HuH-7.5 (cell line): ENCODE measurements at places on chromosomes 3 and 15.

DNA sequence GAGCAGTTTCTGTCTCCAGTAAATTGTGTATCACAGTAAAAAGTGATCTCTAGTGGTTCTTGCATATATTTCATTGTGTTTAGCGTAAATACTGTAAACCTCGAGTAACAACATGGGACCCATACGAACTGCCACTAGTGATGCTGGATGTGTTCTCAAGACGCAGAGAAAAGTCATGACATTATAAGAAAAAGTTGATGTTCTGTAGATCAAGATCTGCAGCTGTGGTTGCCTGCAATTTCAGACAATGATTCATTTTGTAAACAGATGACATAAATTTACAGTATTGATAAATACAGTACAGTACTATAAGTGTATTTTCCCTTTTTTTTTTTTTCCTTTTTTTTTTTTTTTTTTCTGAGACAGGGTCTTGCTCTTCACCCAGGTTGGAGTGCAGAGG lies 100.1 kb downstream of the DPH6 start:
- DNase-seq = no peak

- no peak for DNase-seq
These were observed 96.3 kb downstream of the STT3B start for GRCh38 chr3:31629054-31629453.

DNA sequence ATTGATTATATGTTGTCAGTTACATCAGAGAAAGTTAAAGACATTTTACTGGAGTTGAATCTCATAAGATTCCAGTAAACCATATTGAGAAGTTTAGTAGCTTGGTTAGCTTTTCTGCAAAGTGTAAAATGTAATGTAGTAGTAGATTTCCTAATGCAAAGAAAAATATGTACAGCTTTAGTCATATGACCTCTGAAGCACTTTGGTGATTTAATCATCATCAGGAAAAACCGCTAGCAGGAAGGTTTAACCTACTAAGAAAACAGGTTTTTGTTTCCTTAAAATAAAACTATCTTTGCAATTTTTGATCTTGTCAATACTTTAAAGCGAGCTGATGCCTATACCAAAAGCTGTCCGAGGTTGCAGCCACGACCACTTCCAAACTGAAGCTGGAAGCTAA lies 364.6 kb upstream of the ZNF385D start:
- DNase-seq = no peak

GRCh38 chr3:53677413-53677812 lies 168.8 kb downstream of the CHDH start:
- DNase-seq = peak; percentile 24

DNA sequence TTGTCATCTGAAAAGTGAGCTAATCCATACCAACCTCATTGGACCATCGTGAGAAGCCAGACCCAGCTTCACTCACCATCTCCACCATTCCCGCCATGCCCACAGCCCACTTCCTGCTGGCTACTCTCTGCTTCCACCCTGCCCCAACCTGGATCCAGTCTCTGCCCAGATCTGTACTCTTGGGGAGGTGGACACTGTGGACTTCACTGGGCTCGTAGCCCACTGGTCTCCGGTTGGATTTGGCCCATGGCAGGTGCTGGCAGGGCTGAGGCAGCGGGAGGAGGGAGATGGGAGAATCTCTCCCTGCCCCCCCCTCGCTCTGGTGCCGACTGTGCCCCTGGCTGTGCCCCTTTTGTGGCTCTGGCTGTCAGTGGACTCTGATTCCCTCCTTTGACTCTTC lies 193.8 kb downstream of the ABHD5 start:
- DNase-seq = no peak

DNA sequence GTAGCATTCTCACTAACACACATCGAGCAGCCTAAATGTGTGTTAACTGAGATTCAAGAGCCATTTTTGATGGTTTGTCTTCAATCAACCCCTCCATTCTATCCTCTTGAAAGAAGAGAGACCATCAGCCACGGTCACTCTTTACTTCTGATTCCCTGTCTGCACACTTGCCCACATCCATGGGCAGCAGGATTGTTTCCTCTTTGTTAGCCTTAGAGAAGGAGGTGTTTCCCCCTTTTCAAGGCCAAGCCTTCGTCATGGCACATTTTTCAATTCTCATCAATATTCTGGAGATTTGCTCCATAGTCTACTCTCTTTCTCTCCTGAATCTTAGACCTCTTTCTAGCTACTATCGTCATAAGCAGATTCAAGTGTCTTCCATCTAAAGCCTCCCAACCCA lies 522.4 kb upstream of the NAALADL2 start:
- no peak for DNase-seq

DNA sequence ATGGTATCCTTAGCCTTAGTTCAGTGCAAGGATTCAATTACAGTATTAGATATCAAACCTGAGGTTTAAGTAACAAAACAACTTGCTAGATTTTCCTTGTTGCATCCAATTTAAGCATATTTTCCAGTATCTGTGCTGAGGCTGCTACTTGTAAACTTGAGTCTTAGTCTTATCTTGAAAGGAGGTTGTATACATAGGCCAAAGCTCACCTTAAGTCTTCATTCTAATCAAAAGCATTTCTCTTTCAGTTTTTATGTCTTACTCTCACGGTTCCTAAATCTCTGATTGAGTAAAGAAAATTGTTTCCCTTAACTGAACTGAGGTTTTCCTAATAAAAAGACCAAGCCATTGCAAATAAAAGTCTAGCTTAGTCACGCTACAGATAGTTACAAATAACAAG lies 52.6 kb downstream of the U2SURP start:
- no peak for DNase-seq

- peak; percentile 68 for DNase-seq
These were observed at the start of gene ATP1B3 for GRCh38 chr3:141876381-141876890. Gene ATP1B3, plus strand, starts transcription at chr3:141876643. Its CDS starts 159 bp downstream, at chr3:141876802.

- DNase-seq = no peak
These were observed 26.4 kb downstream of the BCL2A1 start for GRCh38 chr15:79944622-79945021.

GRCh38 chr15:92051716-92052115 lies 198.2 kb downstream of the SLCO3A1 start:
- DNase-seq = no peak

GRCh38 chr3:59644479-59645402 lies 594.9 kb upstream of the CFAP20DC start:
- no peak for DNase-seq

GRCh38 chr15:62607643-62608042 lies 434.9 kb upstream of the TPM1 start:
- no peak for DNase-seq

GRCh38 chr3:5309171-5309570 lies 121.7 kb downstream of the EDEM1 start:
- DNase-seq = no peak

DNA sequence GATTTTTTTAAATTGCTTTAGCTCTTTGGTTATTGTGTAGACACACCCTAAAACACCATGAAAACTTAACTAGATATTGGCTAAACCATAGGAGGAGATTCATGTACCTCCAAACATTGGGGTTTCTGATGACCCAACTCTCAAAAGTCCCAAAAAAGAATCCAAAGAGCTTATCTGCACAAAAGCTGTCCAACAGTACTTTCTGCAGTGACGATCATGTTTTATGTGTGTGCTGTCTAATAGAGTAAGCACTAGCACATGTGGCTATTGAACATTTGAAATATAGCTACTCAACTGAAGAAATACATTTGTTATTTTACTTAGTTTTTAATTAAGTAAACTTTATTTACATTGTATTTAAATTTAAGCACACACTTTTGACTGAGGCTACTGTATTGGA lies 818.2 kb upstream of the LMCD1 start:
- no peak for DNase-seq

GRCh38 chr3:8764528-8764927 lies 4.9 kb downstream of the OXTR start:
- no peak for DNase-seq

GRCh38 chr3:67648701-67649100 lies 5.7 kb downstream of the SUCLG2 start:
- no peak for DNase-seq

DNA sequence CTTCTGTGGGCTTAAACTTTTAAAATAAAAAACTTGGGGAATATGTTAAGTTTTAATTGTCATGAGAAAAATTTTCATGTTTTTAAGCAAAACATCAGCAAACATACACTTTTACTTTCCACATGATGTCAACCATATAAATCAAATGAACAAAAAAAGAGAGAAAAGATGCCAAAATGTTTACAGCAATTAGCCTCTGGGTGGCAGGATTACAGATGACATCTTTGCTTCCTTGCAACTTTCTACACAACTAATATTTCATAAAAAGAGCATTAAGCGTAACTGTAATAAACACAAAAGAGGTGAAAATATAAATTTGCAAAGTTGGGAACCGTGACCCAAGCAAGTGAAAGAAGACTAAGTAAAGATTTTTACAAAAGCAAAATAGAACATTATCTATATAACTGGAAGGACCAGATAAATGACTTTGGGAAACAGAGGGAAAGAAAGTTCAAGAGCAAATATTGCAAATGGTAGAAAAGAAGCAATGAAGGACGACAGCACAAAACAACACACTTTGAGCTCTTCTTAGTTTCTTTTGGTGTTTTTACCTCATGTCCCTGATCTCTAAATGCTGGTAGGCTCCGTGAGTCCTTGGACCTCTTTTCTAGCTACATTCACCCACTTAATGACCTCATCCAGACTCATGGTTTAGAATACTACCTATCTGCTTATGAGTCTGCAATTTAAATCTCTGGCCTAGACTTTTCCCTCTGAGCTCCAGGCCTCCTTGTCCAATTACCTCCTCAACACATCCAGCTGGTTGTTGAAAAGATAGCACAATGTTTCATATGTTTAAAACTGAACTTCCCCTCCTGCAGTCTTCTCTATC lies 9.4 kb downstream of the TP53BP1 start:
- DNase-seq = no peak

DNA sequence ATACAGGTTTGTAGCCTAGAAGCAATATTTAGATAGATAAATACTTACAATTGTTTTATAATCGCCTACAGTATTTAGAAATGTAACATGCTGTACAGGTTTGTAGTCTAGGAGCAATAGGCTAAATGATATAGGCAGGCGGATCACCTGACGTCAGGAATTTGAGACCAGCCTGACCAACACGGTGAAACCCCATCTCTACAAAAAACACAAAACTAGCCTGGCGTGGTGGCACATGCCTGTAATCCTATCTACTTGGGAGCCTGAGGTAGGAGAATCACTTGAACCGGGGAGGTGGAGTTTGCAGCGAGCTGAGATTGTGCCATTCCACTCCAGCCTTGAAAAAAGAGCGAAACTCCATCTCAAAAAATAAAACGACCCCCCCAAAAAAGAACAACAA lies 375.2 kb upstream of the EPHA3 start:
- DNase-seq = no peak

GRCh38 chr15:44666210-44667038 lies 3.0 kb upstream of the SPG11 start:
- DNase-seq = no peak

GRCh38 chr3:22371607-22372291 lies 620.7 kb upstream of the ZNF385D start:
- no peak for DNase-seq

GRCh38 chr15:77342807-77343206 lies 77.1 kb downstream of the PEAK1 start:
- DNase-seq = no peak

- DNase-seq = peak; percentile 40
These were observed 28.4 kb downstream of the CCDC12 start for GRCh38 chr3:46947981-46948791.

DNA sequence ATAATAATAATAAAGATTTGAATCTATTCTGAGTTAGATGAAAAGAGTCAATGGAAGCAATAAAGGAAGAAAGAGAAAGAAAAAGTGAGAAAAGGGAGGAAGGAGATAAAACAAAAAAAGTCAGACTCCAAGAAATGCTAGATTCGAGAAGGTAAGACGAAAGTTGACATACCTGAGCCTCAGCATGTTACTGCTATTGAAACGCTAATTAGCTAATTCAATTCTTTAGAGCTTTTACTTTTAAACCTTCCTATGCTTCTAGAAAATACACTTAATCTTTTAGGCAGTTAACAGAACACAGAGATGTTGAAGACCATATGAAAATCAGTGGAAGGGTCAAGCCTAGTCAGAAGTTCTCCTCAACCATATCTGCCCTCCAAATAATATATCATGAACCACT lies 337.2 kb upstream of the ROBO2 start:
- no peak for DNase-seq

- no peak for DNase-seq
These were observed 4.2 kb upstream of the PEX5L start for GRCh38 chr3:180040966-180041365.

DNA sequence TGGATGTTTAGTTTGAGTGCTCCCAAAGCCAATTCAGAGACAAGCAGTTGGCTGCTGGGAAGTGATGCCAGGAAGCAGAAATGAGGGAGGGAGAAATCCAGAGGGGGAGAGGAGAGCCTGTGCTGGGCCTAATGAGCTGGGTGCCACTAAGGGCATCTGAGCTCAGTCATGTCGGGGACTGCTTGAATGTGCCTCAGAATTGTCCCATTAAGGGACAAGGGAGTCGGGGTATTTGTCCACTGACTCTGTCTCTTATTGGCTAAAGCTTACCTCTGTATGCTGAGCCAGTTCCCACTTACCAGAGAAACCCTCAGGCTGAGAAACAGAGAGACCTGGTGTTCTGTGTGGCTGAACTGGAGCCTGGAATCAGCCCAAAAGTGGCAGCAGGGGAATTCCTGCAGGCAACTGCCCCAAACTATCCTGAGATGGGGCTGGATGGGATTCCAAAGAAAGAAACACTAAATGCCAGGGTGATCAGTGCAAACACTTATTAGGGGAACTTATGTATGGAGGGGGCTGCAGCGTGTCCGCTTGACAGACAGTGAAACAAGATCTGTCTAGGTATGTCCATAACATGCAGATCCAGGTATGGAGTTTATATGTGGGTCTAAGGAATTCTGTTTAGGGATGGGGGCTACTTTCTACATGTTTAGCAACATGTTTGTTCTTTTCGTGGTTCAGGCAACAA lies 48.6 kb downstream of the NR1D2 start:
- no peak for DNase-seq

DNA sequence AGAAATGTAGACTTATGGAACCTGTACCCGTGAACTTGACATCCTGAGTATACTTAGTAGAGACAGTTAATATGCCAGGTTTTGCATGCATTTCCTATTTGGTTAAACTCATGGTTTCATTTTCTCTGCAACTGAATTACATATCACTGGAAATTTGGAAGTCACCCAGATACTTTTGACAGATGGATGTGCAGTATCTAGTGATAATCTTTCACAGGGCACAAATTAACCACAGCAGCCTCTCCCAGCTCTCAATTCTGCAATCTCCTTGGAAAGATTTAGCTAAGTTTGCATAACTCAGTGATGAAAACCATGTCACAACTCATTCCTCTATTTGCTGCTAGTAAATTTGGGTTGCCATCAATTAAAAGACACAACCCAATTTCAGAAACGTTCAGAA lies 162.3 kb upstream of the TPM1 start:
- no peak for DNase-seq
